IMR-90 (cell line): ENCODE measurements at places on chromosomes 2 and 18. TPM values are rescaled to one million over a fixed set of nuclear protein-coding genes. Genes with fewer than 3 reads are reported as not detected.

GRCh38 chr2:182426918-182427240 lies at the start of gene PDE1A:
TSS of gene PDE1A (minus strand) at chr2:182427036.
- DNase-seq = no peak

DNA sequence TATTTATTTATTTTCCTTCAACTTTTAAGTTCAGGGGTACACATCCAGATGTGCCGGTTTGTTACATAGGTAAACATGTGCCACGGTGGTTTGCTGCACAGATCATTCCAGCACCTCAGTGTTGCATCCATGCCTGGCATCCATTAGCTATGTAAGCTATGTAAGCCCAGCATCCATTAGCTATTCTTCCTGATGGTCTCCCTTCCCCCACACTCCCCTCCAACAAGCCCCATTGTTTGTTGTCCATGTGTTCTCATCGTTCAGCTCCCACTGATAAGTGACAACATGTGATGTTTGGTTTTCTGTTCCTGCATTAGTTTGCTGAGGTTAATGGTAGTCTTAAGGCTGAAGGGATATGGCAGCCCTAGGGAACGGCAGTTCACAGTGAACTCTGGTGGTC lies 203.4 kb downstream of the CTNNA2 start:
- DNase-seq = no peak

Gene KHK
- total RNA-seq = 0.56 and 0.72 TPM in 2 replicates

DNA sequence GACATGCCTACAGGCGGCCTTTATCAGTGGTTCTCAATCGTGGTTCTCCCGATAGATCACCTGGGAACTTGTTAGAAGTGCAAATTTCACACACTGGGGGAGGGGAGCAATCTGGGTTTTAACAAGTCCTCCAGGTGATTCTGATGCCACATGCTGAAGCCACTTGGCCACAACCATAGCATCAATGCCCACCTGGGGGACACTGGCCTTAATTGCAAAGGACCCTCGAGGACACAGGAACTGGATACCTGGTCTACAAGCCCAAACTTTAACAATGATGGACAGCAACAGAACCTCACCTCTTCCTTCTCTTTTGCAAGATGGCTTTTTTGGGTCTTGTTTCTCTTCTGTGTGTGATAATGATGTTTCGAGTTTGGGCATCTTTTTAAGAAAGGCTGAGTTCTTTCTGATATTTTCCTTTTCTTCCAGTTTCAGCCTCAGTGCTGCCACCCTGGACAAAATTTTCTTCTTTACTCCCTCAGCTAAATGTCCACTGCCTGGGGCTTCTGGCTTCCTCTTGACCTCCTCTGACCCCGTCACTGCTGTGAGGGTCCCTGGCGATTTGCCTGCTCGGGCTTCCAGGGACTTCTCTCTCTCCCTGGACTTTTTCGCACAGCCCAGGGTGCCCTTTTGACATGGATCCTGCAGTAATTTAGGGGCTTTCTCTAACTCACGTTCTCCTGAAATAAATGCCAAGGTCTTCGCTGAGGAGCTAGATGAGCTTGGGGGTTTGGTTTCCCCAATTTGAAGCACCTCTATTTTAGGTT lies 94.2 kb downstream of the ALPK2 start:
- no peak for DNase-seq

- no peak for DNase-seq
These were observed 12.1 kb downstream of the RNF144A start for GRCh38 chr2:6929196-6929819.

DNA sequence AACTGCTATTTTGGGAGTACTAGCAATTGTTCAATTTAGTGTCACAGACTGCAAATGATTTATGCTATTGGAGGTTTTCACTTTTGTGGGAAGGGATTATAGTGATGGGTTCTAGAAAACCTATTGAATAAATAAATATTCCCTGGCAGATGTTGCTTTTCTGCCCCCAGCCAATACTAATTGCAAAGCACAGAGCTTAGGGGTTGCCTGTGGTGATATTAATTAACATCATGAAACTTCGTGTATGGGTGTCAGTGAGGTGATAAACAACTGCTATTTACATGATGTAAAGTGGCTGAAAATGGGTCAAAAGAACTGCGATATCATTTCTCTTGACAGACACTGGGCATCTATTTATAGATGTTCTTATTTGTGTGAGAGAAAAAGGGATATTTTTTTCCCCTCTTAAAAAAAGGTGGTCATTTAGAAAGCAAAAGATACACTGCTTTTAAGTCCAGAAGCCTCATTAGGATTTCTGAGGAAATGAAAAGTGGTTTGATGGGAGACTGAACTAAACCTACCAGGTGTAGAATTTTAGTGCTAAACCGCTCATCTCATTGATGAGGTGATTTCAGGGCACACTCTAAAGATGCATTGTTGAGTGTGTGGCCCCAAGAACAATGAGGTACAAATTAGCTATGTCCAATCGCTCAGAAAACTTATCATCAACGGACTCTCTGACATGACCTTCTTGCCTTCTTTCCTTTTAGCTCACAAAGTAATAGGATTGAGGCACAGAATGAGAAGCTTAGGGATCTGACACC lies 116.7 kb upstream of the CHST9 start:
- no peak for DNase-seq

Gene ALPG
- total RNA-seq = not detected in 2 replicates

DNA sequence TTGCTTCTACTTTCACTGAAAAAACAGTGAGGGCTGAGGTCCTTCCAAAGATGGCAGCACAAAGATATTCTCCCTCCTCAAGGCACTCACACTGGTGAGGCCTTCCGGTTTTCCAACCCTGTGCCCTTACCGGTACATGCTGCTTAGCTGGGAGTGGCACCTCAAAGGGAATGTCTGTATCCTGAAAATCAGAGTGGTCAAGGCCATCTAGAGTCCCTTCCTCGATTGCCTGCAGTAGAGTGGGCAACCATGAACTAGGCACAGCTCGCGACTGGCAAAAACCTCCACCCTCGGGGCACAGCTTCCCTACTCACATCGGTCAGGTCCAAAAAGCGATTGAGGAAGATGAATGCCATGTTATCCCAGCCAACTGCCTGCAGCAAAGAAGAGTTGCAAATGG lies 3.4 kb downstream of the KRTCAP3 start:
- DNase-seq = no peak

- DNase-seq = no peak
These were observed 8.4 kb upstream of the NPPC start for GRCh38 chr2:231934441-231935206.

Gene ST6GAL2
- total RNA-seq = not detected in 2 replicates

- no peak for DNase-seq
These were observed 110.9 kb downstream of the MTCL1 start for GRCh38 chr18:8816220-8816619.

DNA sequence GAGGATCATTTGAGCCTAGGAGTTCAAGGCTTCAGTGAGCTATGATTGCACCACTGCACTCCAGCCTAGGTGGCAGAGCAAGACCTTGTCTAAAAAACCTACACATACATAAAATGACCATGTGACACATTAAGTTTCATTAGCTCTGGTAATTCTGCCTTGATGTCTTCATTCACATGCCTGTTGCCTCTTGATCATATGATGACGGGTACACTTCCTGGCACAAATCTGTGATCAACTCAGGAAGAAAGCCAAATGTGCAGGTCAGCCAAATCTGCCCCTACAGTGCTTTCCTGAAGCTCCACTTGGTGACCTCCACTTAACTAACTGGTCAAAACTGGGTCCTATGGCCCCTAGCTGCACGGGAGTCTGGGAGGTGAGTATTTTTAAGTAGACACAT lies 54.4 kb upstream of the B3GNT7 start:
- DNase-seq = no peak

Gene MROH2A
- not detected in 2 replicates for total RNA-seq

- no peak for DNase-seq
These were observed 52.1 kb downstream of the SLC4A3 start for GRCh38 chr2:219679571-219679970.

- no peak for DNase-seq
These were observed 11.4 kb upstream of the SRBD1 start for GRCh38 chr2:45622336-45623075.

DNA sequence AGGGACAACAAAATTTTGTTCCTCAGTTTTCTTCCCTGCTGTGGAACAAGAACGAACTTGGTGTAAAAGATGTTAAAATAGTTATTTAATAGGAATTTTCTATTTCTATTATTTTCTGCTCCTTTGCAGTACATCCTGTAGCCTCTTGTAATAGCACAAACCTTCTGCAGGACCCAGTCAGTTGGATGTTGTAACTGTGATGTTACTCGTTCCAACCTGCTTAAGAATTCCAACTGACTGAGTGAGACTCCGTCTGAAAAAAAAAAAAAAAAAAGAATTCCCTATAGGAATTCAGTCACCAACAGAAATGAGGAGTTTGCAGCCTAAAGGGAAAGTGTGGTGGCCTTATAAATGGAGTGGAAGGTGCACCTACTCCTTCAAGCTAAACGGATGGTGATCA lies 46.4 kb upstream of the CDH20 start:
- no peak for DNase-seq

- no peak for DNase-seq
These were observed 91.1 kb downstream of the FMNL2 start for GRCh38 chr2:152425765-152426727.

- peak; percentile 67 for DNase-seq
These were observed 25.0 kb downstream of the DCDC2C start for GRCh38 chr2:3728104-3729054.

Gene SNORC
- under 0.01 and 0.28 TPM in 2 replicates for total RNA-seq

DNA sequence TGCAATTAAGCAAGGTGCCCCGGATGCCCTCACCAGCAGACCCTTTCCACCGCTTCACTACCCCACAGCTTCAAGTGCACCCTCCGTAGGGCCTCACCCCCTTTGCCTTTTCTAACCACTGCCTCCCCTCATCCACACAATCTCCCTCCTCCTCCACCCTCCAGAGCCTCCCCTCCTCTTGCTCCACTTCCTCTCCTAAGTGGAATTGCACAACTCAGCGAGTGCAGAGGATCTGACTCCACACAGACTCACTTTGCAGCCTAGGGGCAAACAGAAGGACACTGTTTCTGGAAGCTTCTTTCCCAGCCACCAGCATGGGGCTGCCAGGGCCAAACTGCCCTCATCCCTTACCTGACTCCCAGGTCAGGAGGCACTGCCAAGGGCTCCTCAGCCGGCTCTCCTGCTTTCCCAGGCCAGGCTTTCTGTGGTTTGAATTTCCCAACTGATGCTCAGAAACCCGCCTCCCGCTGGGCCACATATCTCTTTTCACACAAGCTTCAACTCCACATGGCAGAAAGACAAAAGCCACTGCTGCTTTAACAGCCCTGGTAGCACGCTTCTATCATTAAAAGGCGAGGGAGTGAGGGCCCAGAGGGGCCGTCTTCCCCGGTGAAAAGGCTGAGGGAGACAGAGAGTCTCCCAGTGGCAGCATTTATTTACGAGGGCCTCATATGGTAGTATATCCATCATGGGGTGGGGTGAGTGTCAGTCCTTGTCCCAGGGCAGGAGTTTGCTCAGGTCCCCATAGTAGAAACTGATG lies 74.7 kb upstream of the MGAT4A start:
- peak; percentile 8 for DNase-seq

DNA sequence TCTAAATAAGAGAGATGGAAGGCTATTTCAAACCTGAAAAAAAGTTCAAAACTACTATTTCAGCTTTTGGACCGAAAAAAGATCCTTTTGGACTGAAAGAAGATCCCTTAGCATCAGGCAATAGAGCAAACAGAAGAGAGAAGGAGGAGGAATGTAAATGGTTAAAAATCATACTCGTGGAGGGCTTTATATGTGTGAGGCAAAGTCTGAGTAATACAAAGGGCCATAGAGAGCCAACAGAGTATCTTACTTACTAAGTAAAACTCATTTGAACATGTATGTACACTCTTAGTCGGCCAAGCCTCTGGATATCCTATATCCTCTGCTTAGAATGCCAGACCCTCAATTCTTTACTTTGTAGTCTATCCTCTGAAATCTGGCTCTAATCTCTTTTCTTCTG lies 55.7 kb downstream of the ITSN2 start:
- peak; percentile 54 for DNase-seq

Gene GKN2
- not detected in 2 replicates for total RNA-seq

DNA sequence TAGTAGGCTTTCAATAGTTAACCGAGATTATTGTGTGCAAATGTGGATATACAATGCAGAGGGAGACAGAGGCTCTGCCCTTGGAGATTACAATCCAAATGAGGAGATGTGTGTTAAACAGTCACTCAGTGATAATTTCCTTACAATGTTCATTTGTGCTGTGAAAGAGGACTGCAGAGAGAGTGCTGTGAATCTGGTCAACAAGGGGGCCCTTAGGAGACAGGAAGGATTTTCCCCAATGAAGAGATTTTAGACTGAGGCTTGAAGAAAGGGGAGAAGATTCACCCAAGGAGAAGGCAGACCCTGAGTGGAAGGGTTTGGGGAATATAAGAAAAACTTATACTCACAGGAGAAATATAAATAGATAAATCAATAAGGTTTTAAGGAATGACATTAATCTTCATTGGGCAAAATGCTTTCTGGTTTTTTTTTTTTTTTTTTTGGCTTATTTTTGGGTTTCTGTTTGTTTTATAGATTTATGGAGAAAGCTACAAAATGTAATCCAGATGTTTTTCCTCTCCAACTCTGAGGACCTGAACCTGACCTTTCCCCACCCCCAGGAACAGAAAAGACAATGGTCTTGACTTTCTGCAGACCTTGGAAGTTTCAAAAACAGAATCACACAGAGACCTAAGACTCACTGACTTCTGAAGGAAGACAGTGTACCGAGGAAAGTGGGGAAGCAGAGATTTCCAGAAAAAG lies 151.3 kb upstream of the SERPINE2 start:
- DNase-seq = no peak

Gene PROC
- 0.28 TPM in 1 of 2 replicates, not detected in the other for total RNA-seq

DNA sequence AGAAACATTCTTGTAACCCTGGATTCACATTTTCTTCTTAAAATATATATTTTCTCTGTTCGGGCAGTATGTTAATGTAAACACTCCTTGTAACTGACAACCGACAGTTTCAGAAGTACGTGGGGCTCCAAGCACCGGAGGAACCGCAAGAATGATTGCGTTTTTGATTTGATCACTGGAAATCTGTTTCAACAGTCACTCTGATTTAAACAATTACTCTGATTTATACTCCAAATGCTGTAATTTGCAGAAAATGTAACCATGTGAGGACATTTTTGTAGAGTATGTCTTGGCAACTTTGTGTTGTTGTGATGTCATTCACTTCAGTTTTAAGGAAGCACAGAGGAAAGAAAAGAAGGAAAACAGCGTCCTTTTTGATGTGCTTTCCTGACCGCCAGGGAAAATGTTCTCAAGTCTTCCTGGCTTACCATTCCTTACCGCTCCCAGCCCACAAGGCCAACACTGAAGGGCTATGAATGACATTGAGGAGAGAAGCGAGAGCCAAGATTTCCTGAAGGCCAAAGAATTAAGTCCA lies 77.7 kb downstream of the APOB start:
- no peak for DNase-seq

- peak; percentile 80 for DNase-seq
These were observed 86.0 kb downstream of the CDC42EP3 start for GRCh38 chr2:37585295-37585908.

Gene RBM44
- 0.18 and 0.28 TPM in 2 replicates for total RNA-seq

DNA sequence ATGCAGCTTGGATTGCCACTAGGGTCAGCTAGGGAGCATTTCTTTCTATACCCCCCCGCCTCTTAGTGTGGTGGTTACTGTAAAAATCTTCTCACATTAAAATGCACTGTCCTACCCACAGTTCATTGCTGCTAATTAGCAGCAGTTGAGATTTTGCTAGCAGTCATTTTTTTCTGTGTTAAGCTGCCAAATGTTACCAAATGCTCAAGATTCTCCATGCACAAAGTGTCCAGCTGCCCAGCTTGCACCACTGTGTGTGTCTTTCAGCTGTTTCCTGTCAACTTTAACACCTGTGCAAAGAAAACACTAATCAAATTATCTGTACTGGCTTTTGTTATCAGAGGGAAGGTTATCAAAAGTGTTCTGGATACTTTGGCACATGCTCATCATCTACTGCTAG lies 679.3 kb downstream of the NR4A2 start:
- DNase-seq = no peak

Gene DES
- total RNA-seq = 3.3 and 4.3 TPM in 2 replicates
